Inflammatory macrophage (primary cell): ENCODE measurements at places on chromosomes 16 and 17.

- no peak for DNase-seq
These were observed 11.2 kb upstream of the ASGR1 start for GRCh38 chr17:7190276-7190917.

DNA sequence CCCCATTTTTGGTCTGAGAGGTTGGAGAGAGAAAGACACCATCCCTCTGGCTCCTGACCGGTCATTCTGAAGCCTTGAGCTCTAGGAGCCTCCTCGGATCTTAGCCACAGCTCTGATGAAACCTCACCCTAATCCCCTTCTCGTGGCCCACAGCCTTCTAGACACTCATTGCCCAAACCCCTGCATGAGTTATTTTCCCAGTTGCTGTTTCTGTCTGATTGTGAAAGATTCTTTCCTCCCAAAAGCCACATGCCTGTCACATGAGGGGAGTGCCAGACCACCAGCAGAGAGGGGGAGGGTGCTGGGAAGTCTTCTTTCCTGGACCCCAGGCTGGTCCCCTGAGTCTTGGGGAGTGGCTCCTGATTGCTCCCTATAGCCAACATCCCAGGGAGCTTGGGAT is 17.6 kb upstream of the ABR start:
- peak; percentile 92 for DNase-seq

- DNase-seq, result no peak
These were observed 42.1 kb downstream of the MPRIP start for GRCh38 chr17:17084317-17084835.

DNA sequence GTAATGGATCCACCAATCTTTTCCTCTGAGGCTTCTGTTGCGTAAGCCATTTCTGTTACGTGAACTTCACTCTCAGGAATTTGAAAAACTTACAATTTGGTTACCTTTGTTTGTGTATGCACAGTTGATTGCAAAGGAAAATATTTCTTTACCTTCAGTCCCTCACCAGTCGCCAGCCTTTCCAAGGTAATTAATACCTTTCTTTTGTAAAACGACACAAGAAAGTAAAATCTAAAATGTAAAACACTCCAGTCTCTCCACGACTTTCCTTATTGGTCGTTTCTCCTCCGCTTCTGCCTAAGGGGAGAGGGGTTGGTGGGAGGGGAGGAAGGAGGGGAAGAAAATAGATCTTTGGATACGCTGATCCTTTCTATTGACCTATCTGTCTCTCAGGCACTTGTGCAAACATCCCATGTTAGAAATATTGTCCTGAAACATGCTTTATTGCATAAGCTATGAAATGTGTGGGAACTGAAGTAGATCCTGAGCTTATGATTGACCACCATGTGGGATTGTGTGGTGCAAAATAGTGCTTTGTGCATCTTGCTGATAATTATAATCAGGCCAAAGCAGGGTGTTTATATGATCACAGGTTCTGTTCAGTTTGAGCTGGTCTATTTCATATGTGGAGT is 32.4 kb upstream of the EFCAB13 start:
- no peak for DNase-seq

- DNase-seq, result no peak
These were observed 4.6 kb downstream of the FAM171A2 start for GRCh38 chr17:44359006-44359405.

GRCh38 chr17:38343608-38344419 is at the start of gene GPR179:
GPR179 (minus strand) TSS chr17:38343956; CDS start chr17:38343789, 167 bp downstream.
- no peak for DNase-seq

GRCh38 chr16:53666786-53667415 is 36.8 kb downstream of the RPGRIP1L start:
- no peak for DNase-seq

GRCh38 chr17:35898283-35899070 is 18.3 kb upstream of the CCL5 start:
- peak; percentile 22 for DNase-seq

DNA sequence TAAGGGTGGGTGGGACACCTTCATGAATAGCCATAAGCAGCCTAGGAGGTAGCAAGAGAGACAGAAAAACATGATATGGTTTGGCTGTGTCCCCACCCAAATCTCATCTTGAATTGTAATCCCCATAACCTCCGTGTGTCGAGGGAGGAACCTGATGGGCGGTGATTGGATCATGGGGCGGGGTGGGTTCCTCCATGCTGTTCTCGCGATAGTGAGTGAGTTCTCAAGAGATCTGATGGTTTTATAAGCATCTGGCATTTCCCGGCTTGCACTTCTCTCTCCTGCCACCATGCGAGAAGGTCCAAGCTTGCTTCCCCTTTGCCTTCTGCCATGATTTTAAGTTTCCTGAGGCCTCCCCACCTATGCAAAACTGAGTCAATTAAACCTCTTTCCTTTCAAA is 259.1 kb upstream of the ERCC4 start:
- DNase-seq, result no peak

- no peak for DNase-seq
These were observed 79.8 kb upstream of the CDC42EP4 start for GRCh38 chr17:73391331-73392265.

GRCh38 chr17:73030501-73030921 is 62.0 kb downstream of the SLC39A11 start:
- DNase-seq, result no peak

- no peak for DNase-seq
These were observed 80.2 kb downstream of the CACNG1 start for GRCh38 chr17:67124450-67125148.

- DNase-seq, result no peak
These were observed 424 bp downstream of the YBX2 start for GRCh38 chr17:7293816-7294613.

DNA sequence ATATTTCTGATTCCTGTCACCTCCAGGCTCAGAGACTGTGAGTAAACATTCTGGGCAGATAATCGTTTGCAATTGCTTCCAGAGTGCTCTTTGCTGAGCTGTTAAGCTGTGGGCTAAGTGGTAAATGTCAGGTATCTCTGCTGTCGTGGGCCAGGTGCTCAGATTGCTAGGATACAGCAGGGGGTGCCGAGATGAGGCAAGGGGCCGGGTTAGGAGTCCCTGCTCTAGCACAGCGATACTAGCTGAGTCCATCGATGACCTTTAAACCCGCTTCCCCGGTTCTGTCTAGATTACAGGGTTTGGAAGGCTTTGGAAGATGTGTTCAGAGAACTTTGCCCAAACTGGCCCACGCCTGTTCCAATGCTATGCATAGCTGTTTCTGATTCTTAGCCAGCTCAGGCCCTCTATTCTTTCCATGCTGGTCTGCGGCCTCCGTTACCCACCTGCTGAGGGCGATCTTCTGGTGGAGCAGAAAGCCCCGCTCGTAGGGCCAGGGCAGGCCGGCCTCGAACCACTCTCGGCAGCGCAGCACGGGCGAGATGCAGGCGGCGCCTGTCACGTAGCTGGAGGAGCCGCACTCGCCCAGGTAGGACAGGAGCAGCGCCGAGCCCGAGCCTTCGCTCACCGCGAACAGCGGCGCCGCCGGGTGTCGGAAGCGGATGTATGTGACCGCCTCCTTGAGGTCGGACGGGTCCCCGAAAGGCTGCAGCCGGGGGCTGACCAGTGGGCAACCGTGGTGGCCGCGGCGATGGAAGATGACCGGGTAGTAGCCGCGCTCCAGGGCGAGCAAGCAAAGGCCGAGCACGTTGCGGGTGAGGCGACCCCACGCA is 979 bp downstream of the ABHD15 start:
- DNase-seq, result peak; percentile 34
